Natural killer cell (primary cell): ENCODE measurements at places on chromosomes 7 and 10. TPM values are rescaled to one million over a fixed set of nuclear protein-coding genes. Genes with fewer than 3 reads are reported as not detected.

Gene CLDN3
- total RNA-seq: not detected

Gene KIAA1217
- total RNA-seq: not detected

Gene ING3
- 45.7 TPM for total RNA-seq

Gene ABCB1
- 81.4 TPM for total RNA-seq

Gene SLC29A4
- total RNA-seq: 0.95 TPM

Gene GRB10
- 1.4 TPM for total RNA-seq

Gene CAPZA2
- total RNA-seq: 97.0 TPM

Gene ZNF438
- total RNA-seq: 3.7 TPM

- no peak for DNase-seq
These were observed 24.3 kb downstream of the PTPN12 start for GRCh38 chr7:77561352-77561751.

DNA sequence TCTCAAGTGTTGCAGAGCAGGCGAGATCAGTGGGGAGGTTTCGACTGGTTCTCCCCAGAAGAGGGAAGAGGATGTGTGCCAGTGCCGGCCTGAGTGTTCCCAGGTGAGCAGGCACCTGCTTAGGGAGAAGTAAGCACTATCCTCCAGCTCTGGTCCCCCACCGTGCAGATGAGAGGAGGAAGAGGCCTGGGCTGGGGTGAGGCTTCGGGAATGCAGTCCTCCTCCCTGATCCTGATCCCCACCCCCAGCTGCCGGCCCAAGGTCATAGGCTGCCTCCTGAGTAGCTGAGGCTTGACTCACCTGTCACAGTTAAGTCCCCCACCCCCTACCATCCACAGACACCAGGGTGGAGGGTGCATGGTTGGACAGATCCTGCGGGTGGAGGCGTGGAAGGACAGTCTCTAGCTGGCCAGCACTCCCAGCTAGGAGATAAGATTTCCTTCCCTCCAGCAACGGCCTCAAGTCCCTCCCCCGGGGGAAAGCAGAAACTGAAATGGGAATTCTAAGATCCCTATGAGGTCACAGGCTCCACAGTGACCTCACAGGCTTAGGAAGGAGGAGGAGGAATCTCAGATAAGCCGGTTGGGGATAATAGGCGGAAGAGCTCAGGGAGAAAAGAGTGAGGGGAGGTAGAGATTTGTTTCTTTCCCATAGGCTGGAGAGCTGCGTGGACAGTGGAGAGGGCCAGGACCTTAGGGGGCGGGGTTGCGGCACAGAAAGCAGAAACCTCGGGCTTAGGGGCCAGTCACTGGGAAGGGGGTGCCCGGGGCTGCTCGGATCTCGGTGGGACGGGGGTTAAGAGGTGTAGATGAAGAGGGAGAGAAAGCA lies 1.0 kb downstream of the LRCH4 start:
- DNase-seq: peak; percentile 41

DNA sequence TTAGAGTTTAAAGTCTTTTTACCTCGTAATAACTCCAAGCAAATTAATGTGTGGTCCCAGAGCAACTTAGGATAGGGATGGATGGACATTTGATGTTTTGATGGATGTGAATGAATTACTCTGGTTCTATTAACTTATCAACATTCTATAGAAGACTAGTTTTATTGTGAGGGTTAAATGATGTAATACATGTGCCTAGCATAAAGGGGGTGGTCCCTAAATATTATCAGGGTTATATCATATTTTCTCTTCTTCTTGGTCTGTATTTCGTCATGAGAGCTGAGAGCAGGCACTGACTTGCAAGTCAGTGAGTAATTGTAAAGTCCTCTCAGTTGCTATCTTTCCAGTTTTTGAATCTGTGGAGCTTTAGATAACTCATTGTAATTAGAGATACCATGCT lies 219.3 kb downstream of the GATA3 start:
- no peak for DNase-seq

- no peak for DNase-seq
These were observed 145.7 kb upstream of the CHST15 start for GRCh38 chr10:124239134-124239533.

- no peak for DNase-seq
These were observed 269.1 kb downstream of the PTPRN2 start for GRCh38 chr7:158318511-158318913.

DNA sequence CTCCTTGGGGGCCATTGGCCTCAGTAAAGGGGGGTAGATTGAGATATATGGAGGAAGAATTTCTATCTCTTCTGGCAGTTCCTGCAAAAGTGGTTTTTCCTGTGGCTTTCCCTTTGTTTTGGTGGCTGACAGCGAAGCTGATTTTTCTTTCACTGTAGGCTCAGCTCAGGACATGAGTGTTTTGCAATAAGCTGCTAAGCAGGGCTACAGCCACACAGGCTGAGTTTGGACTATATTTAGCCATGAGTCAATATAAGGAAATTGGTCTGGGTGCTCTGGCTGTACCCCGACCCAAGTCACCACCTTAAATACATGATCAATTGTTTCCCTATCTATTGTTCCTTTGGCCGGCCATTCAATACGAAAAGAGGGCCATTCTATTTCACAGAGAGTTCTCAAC lies 212.7 kb upstream of the KCND2 start:
- no peak for DNase-seq

DNA sequence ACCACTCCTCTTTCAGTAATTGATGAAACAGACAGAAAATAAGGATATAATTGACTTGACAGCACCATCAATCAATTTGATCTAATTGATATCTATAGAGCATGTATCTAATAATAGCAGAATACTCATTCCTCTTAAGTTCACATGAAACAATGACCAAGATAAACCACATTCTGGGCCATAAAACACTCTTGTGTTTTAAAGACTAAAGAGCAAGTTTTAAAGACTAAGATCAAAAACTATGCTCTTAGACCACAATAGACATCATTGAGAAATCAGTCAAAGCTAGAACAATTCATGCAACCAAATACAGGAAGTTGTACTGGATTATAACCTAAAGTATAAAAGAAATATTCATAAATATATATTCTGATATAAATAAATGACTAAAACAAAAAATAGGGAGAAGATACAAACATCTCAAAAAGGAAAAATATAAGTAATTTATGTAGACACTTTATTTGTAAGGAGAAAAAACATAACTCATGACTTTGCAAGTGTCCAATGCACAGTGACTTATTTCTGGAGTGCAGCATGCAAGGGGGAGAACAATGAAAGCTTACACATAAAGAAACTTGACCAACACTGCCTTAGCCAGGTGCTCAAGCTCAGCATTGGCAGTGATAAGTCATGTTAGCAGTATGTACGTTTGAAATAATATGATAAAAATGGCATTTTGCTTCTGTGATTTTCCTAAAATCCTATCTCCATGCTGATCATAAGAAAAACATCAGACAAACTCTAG lies 312.7 kb upstream of the IGFBP3 start:
- DNase-seq: no peak

- DNase-seq: no peak
These were observed 403.6 kb downstream of the SEMA3D start for GRCh38 chr7:84783141-84783778.

DNA sequence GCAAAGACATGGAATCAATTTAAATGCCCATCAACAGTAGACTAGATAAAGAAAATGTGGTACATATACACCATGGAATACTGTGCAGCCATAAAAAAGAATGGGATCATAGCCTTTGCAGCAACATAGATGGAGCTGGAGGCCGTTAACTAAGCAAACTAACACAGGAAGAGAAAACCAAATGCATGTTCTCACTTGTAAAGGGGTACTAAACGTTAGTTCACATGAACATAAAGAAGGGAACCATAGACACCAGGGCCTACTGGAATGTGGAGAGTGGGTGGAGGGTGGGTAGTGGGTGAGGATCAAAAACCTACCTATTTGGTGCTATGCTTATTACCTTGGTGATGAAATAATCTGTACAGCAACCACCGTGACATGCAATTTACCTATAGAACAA lies 78.4 kb upstream of the GSDME start:
- DNase-seq: no peak

DNA sequence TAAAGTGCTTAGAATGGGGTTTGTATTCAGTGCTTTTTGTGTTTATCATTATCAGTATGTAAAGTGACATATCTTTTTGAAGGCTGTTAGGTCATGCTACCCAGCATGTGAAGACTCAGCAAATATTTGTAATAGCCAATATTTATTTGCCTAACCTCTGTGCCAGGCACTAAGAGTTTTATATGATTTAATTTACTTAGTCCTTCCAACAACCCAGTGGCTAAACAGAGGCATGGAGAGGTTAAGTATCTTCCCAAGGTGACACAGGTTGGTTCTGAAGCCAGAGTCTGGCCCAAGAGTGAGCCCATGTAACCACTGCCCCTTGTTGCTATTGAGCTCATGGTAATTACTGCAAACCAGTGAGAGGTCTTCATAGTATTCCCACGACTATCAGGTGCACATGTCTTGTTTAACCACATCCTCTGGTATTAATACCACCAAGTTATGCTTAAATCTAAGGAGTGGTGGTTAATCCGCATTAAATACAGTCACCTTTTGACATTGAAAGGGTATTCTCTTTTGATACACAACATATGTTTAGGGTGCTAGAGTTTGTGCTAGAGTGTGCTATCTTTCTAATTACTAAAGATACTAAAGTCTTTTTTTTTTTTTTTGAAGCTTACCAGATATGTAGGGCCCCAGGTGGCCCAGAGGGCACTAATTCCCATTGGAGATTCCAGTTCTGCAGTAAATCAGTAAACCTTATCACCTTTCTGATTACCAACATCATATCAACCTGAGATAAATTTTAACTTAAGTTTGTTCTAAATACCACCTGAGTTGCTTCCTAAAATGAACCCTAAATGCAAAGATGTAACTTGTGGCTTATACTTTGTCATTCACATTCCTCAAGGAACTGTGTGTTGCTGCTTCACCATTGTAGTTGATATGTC lies 2.9 kb downstream of the ADD3 start:
- peak; percentile 35 for DNase-seq

GRCh38 chr10:8305876-8306652 lies 251.6 kb downstream of the GATA3 start:
- DNase-seq: no peak

DNA sequence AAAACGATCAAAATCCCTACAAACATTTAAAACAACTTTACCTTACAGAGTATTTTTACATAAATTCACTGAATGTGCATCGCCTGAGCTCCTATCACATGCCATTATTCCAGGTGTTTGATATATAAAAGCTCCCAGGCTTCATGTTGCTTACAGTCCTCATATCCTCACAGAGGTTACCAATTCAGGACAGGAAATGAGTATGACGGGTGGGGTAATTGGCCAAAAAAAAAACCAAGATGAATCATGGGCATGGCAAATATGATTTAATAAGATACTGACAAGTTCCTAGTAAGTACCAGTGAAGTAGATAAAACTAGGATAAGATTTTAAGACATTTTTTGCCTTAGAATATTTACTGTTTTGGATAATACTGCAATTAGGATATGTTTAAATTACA lies 135.8 kb downstream of the KMT2E start:
- no peak for DNase-seq

- DNase-seq: no peak
These were observed 9.5 kb downstream of the C7orf25 start for GRCh38 chr7:42902331-42902730.

DNA sequence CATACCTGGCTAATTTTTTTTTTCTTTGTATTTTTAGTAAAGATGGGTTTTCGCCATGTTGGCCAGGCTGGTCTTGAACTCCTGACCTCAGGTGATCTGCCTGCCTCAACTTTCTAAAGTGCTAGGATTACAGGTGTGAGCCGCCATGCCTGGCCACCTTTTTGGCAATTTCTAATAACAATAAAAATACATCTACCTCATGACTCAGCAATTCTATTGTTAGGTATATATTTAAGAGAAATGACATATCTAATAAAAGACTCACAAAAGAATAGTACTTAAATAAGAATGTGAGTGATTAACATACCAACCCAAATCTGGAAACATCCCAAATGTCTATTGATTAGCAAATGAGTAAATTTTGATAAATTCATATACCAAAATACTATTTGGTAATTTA lies 103.6 kb upstream of the PPP1R9A start:
- no peak for DNase-seq

DNA sequence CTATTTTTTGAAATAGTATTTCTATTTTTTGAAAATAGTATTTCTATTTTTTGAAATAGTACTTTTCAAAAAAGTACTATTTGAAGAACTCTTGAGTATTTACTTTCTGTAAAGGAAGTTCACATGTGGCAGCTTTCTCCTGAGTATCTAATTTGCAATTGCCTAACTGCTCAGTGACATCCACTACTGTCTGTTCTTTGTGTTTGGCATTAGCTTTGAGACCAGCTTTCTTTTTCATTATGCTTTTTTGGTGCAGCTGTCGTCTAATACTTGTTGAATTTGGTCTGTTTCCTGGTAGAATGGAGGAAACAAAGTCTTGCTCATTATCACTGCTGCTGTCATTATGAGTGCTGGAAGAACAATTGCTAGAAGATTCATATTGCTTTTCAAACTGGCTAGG lies 99.1 kb downstream of the BMPR1A start:
- DNase-seq: no peak

DNA sequence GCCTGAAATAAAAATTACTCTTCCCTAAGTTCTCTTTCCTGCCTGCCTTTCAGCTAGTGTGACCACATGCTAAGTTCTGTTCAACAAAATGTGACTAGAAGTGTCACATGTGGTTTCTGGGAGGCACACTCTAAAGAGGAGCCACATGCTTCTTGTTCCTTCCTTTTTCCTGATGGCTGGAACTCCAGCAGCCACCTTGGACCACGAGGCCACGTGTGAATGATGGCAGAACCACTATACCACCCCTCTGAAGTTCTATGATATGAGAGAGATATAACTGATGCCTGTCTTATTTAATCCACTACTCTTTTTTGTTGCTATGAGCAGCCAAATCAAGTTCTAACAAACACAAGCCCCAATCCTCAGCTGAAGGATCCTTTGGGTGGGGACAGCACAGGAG lies 8.1 kb downstream of the PODXL start:
- DNase-seq: no peak

- no peak for DNase-seq
These were observed 282.8 kb downstream of the SNX10 start for GRCh38 chr7:26574476-26574875.

DNA sequence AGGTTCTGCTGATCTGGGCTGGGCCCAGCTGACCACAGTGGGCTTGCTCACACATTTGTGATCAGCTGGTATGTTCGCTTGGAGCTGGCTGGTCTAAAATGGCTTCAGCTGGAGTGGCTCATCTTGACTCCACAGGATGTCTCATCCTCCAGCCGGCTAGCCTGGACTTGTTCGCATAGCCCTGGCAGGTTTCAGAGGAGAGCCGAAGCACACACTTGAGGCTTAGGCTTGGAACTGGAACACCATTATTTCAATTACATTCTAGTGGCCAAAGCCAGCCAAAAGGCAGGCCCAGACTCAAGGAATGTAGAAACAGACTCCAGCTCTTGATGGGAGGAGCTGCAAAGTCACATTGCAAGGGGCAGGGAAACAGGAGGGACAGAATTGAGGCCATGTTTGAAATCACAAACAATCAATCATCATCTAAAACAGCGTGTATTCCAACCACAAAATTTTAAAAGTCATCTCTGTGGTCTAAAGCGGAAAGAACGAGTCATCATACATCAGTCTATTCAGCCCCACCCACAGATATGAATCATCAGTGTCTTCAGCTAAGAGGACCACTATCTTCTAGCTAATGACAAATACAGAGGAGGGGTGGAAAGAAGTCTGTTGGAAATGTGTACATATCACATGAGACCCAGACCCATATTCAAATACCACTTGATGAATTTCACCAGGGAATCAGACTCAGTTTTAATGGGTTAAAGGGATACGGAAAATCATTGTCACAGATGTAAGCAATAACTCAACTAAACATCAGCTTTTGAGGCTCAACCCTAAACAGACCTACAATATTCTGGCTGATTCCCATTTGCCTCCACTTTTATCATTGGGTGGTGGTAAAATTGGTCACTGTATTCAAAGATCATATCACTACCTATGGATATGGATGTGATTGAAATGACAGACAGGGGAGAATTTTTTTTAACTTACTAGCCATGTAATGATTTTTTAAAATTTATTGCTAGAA lies 139.0 kb upstream of the MKLN1 start:
- DNase-seq: peak; percentile 88
